Stimulated activated CD8-positive, alpha-beta memory T cell treated with anti-CD3 and anti-CD28 coated beads, Interleukin-4, amount 100 ng/mL, for 1 hour (primary cell): ENCODE measurements at places on chromosomes 16 and 17.

DNA sequence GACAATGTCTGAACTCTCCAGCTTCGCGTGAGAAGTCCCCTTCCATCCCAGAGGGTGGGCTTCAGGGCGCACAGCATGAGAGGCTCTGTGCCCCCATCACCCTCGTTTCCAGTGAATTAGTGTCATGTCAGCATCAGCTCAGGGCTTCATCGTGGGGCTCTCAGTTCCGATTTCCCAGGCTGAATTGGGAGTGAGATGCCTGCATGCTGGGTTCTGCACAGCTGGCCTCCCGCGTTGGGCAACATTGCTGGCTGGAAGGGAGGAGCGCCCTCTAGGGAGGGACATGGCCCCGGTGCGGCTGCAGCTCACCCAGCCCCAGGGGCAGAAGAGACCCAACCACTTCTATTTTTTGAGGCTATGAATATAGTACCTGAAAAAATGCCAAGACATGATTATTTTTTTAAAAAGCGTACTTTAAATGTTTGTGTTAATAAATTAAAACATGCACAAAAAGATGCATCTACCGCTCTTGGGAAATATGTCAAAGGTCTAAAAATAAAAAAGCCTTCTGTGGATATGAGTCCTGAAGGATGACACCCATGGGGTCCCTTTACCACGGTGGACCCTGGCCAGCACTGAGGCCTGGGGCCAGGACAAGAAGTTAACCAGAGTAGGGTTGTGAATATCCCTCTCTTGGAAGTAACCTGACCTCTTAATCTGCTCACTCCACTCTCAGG, 10.5 kb upstream of the ITGAD start:
- DNase-seq = peak; percentile 31

DNA sequence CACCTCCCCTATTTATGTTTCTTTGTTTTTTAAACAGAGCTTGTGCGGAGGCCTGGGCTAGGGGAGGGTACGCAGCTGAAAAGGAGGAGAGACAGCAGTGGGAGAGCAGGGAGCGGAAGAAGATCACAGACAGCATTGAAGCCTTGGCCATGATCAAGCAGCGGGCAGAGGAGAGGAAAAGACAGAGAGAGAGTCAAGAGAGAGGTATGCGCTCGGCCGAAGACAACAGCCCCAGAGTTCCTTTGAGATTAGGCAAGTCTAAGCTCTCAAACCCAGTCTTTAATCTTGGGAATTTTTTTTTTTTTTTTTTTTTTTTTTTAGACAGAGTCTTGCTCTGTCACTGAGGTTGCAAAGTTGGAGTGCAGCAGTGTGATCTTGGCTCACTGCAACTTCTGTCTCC, 20.6 kb downstream of the DNAAF1 start:
- no peak for DNase-seq

DNA sequence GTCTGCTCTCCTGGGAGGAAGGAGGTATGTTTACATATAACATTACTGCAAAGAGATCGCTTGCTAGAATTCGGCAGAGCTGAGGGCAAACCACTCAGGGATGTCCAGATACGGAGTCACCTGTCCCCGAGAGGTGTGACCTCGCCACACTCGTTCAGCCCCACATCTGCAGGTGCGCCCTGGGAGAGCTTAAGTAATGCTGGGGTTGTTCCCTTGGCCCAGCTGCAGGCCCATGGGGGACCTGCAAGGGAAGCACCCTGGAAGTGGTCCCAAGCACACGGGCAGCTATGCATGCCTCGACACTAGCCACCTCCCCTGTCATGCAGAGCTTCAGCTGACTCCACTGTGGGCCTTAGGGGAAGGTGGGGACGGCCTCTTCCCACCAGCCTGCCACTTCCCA, 22.2 kb downstream of the USP22 start:
- DNase-seq = no peak

GRCh38 chr17:61878984-61879612, 15.8 kb upstream of the BRIP1 start:
- no peak for DNase-seq

DNA sequence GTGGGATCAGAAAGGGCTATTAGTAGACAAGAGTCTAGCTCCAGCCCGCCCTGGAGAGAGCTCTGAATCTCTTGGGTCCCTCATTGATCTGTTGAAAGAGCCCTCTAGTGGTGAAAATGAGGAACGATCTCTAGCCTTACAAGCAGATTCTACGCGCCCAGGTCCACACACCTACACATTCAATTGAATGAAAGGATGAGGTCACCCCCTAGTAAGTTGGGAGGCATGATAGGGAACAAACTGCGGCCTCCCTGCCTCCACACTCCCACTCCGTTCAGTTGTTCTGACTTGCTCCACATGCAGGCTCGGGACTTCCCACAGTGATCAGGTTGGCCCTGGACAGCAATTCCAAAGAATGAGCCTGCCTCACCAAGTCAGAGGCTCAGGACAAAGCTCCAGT, 2.9 kb upstream of the CACNG3 start:
- no peak for DNase-seq

DNA sequence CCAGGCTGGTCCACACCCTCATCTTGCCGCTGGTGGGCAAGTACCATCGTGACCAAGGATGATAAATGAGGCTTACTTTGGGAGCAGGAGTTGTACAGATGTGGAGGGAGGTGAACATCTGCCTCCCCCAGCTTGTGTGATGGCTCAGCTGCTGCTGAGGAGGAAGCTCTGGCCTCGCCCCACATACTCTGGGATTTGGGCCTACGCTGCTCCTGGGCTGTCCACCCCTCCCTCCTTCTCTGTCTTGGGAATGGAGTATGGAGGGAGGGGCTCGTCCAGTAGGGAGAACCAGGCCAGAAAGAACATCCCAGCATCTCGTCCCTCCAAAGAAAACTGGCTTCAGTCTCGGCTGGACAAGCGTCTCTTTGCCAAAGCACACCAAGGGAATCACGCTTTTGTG, 134.8 kb upstream of the CDC42EP4 start:
- DNase-seq = no peak

DNA sequence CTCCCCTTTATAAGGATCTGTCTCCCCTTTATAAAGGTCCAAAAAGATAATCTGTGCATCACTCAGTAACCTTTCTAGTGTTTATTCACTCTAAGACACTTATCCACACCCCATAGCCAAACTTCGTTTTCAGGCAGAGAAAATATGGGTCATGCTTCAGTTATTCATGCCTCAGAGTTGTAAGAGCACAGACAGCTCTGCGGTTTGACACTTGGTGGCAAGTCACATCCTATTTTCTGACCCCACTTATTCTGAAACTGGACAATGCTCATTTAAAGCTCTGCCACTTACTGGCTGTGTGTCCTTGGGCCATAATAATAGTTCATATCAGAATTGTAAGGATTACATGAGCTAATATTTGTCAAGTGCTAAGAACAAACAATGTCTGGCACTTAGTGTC, 2.0 kb upstream of the KRTAP2-1 start:
- DNase-seq = no peak

DNA sequence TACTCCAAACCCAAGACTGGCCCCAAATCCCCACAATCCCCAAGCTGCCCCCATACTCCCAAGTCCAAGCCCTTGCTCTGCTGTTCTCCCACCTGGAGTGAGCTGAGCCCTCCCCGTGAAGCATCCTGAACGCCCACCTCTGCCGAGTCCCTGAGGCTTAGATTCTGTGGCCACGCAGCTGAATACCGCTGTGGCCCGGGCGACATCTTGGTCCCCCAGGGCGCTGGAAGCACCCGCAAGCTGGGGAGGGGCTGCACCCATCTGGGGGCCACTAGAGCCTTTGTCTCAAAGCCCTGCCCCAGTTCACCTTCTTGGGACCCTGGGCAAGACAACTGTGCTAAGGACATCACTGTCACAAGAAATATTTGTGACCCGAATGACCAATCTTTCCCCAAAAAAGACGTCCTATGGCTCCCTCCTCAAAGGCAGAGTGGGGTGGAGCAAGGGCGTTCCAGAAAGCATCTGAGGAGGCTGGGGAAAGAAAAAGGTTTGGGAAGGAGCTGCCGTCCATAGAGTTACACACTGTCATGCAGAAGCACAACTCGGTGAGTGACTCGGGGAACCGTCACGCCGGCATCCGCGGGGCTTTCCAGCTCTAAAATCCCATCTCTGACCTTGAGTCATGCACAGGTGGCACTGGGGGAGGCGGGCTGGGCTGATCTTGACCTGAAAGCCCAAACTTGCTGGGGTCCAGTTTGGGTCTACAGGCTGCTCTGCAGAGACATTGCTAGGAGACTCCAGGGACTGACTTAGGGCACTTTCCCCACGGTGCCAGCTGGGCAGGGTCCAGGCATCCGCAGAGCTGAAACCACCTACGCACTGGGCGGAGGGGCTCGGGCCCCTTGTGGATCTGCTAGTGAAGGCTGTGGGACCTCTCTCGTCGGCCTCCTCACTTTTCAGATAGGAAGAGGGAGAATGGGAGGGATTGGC, 6.6 kb downstream of the PTX4 start:
- DNase-seq = no peak

DNA sequence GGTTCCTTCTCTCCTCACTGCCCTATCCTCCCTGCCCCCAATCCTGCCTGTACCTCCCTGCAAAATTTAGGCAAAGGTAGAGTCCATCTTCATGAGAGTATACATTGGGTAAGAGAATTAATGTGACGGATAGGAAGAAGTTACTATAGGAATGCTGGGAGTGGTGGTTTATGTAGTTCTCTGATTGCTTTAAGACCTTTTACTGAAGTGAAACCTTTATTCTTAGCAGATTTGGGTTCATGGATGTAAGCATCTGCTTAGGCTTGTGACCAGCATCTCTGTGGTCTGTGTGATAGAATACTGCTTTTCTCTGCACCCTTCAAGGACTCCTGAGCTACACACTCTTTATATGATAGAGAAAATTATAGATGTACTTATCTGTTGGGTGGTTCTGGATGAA, 127.3 kb downstream of the PRKCA start:
- no peak for DNase-seq

GRCh38 chr16:14324581-14324980, 253.5 kb downstream of the MRTFB start:
- DNase-seq = no peak

- DNase-seq = no peak
These were observed 113.4 kb downstream of the MAP2K4 start for GRCh38 chr17:12134101-12134500.

DNA sequence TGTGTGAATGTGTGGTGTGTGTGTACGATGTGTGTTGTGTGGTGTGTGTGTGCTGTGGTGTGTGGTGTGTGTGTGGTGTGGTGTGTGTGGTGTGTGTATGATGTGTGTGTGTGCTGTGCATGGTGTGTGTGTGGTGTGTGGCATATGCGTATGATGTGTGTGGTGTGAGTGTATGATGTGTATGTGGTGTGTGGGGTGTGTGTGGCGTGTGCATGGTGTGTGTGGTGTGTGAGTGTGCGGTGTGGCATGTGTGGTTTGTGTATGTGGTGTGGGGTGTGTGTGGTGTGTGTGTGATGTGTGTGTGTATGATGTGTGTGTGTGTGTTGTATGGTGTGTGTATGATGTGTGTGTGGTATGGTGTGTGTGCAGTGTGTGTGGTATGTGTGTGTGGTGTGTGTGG, 50.5 kb upstream of the MPHOSPH6 start:
- DNase-seq = no peak

DNA sequence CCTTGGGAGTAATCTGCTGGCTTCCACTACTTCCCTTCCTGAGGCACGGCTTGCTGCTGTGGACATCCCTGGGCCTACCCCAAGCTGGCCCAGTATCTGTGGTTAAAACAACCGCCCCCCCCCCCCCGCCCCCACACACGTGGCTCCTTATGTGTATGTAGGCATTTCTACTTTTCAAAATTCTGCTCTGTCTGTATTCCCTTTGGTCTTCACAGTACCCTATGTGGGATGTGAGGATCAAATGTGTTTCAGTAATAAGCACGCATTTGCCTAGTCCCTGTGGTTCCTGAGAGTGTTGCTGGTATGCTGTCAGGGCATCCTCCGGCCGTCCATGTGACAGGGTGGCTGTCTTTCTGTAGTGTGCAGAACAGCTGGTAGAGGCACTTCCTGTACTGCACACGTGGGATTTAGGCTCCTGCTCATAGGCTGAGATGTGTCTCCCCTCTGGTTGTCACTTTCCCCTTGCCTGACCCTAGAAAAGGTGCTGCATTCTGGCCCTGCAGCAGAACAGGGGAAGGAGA, 2.2 kb downstream of the NT5M start:
- DNase-seq = peak; percentile 23

GRCh38 chr16:4226251-4227039, 15.4 kb downstream of the SRL start:
- no peak for DNase-seq

DNA sequence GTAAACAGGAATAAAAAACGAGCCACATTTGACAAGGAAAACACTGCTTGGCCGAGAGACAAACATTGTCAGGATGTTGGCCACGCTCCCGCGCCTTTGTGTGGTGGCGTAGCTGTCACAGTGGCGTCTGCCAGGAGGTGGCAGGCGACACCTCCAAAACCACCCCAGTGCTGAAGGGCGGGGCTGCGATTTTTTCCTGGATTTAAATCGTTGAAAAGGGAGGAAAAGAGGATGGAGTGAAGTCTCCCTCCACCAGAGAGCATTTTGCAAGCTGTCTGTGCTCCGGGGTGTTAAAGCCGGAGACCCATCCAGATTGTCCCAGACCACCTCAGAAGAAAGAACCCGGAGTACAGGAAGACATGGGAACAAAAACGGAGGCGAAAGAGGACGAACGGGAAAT, 12.7 kb downstream of the MRM3 start:
- no peak for DNase-seq

GRCh38 chr16:3026003-3026378, 2.2 kb downstream of the THOC6 start:
- no peak for DNase-seq

DNA sequence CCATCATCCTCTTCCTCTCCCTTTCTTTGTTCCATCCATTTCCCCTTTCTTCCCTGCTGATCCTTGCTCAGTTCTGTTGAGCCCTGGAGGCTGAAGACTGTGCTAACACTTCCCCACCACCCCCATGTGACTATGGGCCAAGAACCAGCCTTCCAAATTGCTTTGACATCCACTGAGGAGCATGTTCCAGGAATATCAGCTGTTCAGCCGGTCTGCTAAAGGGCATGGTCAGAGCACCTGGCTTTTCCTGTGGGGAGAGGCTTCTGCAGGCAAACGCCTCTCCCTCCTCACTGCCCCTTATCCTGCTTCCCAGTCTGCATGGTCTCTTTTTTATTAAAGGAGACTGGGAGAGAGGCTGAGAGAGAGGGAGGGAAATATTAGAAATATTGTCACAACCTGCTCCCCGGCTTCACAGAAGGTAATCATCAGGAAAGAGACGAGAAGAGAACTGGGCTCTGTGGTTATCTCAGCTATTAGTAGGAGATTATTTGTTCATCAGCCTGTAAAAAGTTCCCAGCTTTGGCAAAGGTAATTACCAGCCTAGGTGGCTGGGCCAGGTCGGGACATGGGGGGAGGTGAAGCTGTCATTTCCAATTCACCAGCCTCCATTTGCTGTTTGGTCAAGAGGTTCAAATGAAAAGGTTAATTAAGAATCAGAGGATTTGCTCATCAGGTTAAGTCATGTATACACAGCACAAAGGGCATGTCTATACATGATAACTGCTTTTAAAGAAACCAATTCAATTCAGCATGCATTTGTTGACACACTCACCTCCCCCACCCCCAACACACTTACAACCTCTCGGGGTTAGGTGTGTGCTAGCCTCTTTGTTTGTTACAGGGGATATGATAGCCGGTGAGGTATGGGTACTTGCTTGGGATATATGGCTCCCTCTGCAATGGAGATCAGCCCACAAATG, 83.7 kb upstream of the CRHR1 start:
- no peak for DNase-seq

- DNase-seq = no peak
These were observed 8.4 kb upstream of the PIEZO1 start for GRCh38 chr16:88793251-88793954.
